ENCODE measurements at places on chromosomes 2 and 18. TPM values are rescaled to one million over a fixed set of nuclear protein-coding genes. Genes with fewer than 3 reads are reported as not detected.

Gene RAPGEF4
- total RNA-seq: 0.55 TPM

Gene RAX
- total RNA-seq: not detected

Gene RBM44
- 0.72 TPM for total RNA-seq

Gene RND3
- total RNA-seq: not detected

Gene GALNT3
- 2.6 TPM for total RNA-seq

Gene SEPTIN10
- not detected for total RNA-seq

Gene RTP5
- not detected for total RNA-seq

Gene PSMA8
- 0.37 TPM for total RNA-seq

Gene SPHKAP
- not detected for total RNA-seq

Gene CHRNA1
- total RNA-seq: not detected

Gene ALPI
- not detected for total RNA-seq

Gene ZNF521
- total RNA-seq: 4.0 TPM

Gene SIX3
- not detected for total RNA-seq

Data from OCI-LY7 (cell line).